Left lung (tissue), 14 donors: ENCODE measurements at places on chromosomes 6 and 20. TPM values are rescaled to one million over a fixed set of nuclear protein-coding genes. Genes with fewer than 3 reads are reported as not detected.
A peak's percentile ranks its signal among the peaks of the same experiment; 100 is the strongest.

Gene APCDD1L
- 0.12 TPM for polyA plus RNA-seq

GRCh38 chr20:63052571-63053431 is 46.0 kb upstream of the BHLHE23 start:
- no peak overlapping the region for H3K27ac ChIP-seq
- no peaks in the 10 kb centered on the region for H3K36me3 ChIP-seq
- H3K27me3 ChIP-seq = no peaks in the 10 kb centered on the region
- DNase-seq = no peak
- no peak overlapping the region for H3K4me3 ChIP-seq

Gene SNAI1
- 9.3 TPM for polyA plus RNA-seq

GRCh38 chr6:105453968-105454367 is 51.1 kb upstream of the PREP start:
- H3K4me1 ChIP-seq = no peaks in the 10 kb centered on the region
- DNase-seq = no peak
- H3K27me3 ChIP-seq = no peaks in the 10 kb centered on the region
- H3K36me3 ChIP-seq = no peaks in the 10 kb centered on the region
- H3K27ac ChIP-seq = no peak overlapping the region

- no peaks in the 10 kb centered on the region for H3K4me1 ChIP-seq
- no peak for DNase-seq
- H3K27ac ChIP-seq = no peak overlapping the region
- H3K27me3 ChIP-seq = peaks cover 62% of the 10 kb centered on the region
These were observed 199.0 kb upstream of the KCNG1 start for GRCh38 chr20:51221791-51222408.

DNA sequence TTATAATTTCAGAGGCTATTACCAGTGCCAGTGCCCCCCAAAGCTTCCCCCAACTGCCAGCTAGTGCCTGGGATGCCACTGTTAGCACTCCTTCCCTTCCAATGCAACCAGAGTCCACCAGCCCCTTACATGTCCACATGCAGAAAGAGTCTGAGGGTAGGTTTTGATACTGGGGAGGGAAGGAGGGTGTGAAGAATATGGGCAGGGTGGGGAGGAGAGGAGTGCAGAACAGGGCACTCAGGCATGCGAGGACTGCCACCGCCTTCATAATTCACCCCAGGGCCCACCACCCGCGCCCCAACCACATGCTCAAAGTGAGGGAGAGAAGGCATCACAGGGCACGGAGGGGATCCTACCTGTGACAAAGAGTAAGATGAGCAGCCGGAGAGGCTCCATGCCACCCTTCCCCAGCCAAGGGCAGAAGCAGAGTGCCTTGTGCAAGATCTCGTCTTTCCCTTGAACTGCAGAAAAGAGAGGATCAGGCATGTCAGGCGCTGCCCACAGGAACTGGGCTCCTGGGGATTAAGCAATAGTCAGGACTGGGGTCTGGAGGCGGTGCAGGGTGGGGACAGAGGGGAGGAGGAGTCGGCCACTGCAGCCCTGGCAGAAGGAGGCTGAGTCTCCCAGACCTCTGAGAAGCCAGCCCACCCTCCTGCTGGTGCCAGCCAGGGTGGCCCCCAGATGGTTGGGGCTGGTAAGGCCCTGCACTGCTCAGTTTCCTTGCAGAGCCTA is at the start of gene TREM2:
Gene TREM2, minus strand, starts transcription at position 430 of the 732 bp plus-strand sequence. Its CDS starts 34 bp downstream, at position 396.
- H3K4me3 ChIP-seq = peak within 1 kb of the TSS; percentile 9
- no peaks in the 10 kb centered on the region for H3K4me1 ChIP-seq
- no peak within 1 kb of the TSS for H3K27ac ChIP-seq
- peaks cover 9% of the 10 kb centered on the region for H3K27me3 ChIP-seq
- DNase-seq = no peak
- H3K36me3 ChIP-seq = no peaks in the 10 kb centered on the region

- no peak overlapping the region for H3K27ac ChIP-seq
- no peak for DNase-seq
- no peaks in the 10 kb centered on the region for H3K36me3 ChIP-seq
- no peak overlapping the region for H3K4me3 ChIP-seq
These were observed 70.7 kb upstream of the SMIM29 start for GRCh38 chr6:34319471-34319885.

GRCh38 chr6:147724454-147724853 is 216.0 kb downstream of the SAMD5 start:
- H3K4me1 ChIP-seq = no peaks in the 10 kb centered on the region
- H3K27me3 ChIP-seq = no peaks in the 10 kb centered on the region
- H3K4me3 ChIP-seq = no peak overlapping the region
- H3K36me3 ChIP-seq = no peaks in the 10 kb centered on the region

DNA sequence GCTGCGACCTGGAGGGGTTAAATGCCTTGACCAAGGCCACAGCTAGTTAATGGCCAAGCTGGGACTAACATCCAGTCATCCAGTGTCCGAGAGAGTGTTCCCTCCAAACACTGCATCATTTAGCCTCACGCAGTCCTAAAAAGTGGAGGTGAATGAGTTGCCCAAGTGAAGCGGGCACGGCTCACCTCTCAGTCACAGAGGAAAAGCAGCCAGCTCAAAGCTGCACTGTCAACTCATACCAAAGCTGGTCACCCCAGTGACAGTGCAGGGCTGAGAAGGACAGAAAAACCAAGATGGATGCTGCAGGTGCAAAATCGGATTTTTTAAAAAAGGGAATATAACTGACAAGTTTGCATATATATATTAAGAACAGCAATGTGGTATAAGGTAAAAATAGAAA is 168.5 kb downstream of the SYNDIG1 start:
- H3K27me3 ChIP-seq = no peaks in the 10 kb centered on the region
- H3K4me1 ChIP-seq = no peaks in the 10 kb centered on the region
- no peak for DNase-seq

- no peak within 1 kb of the TSS for H3K4me3 ChIP-seq
- peak; percentile 58 for DNase-seq
- H3K27ac ChIP-seq = no peak within 1 kb of the TSS
These were observed at the start of gene CHRNA4 for GRCh38 chr20:63360850-63361518. TSS of gene CHRNA4 (minus strand) at chr20:63361349. CDS start at chr20:63361165, 184 bp downstream.
